Suppressor macrophage (primary cell): ENCODE measurements at places on chromosomes 6 and 20.

DNA sequence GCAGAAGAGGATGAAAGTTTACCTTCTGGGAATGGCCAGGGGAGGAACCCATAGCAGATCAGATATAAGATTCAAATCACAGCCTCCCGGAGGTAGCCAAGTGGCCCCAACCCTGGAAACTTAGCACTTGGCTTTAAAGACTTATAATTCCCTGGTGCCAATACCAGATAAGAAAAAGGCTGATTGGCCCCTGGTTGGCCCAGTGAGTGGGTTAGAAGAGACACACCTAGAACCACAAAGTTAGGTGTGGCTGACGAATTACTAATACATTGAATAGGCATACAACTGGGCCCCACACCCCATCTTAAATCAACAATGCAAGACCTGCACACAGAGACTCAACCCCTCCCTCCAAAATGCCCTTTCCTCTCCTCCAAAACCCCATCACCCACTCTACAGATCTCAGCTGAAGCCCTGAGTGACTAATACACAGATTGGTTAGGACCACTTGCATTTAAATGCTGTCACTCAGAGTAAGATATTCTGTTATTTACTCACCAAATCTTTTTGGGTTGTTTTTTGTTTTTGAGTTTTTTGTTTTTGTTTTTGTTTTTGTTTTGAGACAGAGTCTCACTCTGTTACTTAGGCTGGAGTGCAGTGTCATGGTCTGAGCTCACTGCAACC, 315.4 kb upstream of the JARID2 start:
- no peak for DNase-seq

GRCh38 chr6:69867639-69867976, 1.3 kb downstream of the COL19A1 start:
- DNase-seq = no peak

DNA sequence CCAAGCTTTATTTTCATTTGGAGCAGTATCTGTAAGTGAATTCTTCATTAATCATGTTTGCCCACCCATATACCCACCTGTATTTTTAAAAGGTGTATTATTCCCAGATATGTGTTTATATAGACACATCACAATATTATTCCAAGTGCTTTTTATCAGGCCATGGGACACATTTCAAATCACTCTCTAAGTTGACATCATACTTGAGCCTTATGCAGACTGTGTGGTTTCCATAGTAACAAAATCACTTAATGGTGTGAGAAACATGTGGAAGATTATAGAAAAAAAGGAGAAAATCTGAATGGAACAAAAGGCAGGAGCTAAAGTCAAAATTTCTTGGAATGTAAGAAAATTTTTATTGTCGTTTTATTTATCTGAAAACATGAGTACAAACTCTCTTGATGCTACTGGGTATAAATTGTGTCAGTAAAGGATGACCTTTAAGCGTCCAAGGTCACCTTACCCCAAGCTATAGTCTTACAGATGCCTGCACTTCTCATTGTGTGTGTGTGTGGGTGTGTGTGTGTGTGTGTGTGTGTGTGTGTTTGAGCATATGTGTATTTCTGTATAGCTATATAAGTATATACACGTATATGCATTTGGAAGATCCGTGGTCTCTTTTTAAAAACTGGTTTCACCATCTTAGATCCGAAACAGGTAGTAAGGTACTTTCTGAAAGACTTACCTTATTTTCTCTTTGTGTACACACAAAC, 79.8 kb upstream of the CCN6 start:
- peak; percentile 59 for DNase-seq

DNA sequence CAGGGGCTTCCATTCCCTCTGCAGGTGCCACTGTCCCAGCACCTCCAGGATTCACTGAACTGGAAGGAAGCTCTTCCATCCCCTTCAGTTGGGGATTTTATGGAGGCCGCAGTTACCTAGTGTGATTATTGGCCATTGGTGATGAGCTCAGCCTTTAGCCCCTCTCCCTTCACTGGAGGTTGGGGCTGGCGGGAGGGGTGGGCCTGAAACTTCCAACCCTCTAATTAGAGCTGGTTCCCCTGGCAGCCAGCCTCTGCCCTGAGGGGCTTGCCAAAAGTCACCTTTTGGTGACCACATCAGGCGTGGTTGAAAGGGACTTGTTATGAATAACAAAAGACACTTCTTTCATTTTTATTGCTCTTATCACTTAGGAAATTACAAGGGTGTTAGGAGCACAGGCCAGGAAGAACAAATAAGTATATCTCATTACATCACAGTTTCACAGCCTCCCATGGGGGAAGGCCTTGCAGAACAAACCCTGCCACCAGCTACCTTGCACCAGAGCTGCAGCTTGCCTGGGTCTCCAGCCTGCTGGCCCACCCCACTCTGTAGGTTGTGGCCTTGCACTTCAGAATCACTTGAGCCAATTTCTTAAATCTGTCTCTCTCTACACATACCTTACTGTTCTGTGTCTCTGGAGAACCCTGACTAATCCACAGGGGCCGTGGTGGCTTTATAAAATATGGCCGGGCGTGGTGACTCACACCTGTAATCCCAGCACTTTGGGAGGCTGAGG, 5.0 kb downstream of the PYGB start:
- DNase-seq = no peak

- peak; percentile 32 for DNase-seq
Measured at GRCh38 chr6:159125951-159126352, 43.2 kb upstream of the FNDC1 start.

DNA sequence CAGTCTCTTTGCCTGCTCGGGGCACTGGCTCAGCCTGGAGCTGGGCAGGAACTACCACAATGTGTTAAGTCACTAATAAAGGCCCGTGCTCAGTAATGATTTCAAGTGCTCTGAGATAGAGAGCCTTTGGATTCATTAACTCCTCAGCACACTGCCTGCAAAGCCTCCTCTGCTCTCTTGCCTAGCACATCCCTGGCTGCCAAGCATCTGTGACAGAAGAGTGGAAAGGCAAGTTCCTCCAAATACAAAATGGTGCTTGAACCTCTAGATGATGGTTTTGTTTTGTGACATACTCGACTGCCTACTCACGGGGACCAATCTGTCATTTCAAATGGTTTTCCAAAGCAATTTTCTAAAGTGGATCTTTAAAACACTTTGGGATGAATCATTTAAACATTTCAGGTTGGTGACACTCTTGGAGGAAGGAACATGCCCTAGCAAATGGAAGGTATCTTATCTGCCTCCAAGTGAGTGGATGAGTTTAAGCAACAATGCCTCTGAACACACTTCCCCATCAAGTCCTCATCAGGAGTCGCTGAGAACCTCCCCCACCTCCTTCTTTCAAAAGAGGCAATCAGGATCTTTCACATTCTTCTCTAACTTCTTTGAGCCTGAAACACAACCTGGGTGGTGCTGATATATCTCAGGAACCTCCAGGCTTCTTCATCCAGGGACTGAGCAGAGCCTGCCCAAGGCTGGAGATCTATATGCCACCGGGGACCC, 35.8 kb downstream of the METTL24 start:
- peak; percentile 62 for DNase-seq

GRCh38 chr6:137518386-137518983, 24.3 kb upstream of the OLIG3 start:
- no peak for DNase-seq

DNA sequence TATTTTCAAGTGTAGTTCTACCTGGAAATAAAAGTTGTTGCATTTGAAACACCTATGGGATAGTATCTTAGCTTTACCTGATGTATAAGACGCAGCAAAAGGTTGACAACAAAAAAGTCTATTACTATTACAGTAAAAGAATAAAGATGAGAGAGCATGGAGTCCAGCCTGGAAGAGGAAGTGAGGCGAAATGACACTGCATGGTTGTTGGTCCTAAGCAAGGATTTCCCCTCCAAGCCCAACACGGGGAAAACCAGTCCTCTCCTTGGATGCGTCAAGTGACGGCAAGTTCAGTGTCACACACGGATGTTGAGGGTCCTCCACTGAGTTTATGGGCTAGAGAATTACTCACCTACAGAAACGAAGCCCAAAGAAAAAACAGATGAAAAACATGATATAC, 51.7 kb downstream of the COL11A2 start:
- peak; percentile 38 for DNase-seq

DNA sequence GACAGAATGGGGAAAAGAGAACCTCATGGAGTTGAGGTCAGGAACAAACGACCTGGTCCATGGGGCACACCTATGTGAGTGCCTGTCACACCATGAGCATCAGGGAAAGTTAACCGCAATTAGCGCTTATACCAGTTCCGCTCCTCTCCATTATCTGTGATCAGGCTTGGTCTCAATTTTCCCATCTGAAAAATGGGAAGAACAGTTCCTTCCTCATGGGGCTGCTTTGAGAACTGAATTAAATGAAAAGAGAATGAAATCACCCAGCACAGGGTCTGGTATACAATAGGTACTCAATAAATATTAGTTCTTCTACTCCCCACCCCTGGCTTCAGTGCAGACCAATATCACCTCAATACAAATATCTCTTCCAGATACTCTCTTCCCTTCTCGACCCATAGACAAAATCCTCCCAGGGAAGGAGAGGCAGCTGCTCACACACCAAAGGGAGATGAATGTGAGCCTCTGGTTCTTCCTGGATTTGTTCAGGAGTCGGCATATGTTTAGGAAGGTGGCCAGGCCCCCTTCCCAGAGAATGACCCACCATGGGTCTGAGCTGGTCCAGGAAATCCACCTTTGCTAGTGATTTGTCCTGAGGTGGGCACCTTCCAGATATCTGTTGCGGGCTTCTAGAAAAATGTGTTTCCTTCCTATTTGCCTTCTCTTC, 2.4 kb upstream of the PTGIS start:
- no peak for DNase-seq

DNA sequence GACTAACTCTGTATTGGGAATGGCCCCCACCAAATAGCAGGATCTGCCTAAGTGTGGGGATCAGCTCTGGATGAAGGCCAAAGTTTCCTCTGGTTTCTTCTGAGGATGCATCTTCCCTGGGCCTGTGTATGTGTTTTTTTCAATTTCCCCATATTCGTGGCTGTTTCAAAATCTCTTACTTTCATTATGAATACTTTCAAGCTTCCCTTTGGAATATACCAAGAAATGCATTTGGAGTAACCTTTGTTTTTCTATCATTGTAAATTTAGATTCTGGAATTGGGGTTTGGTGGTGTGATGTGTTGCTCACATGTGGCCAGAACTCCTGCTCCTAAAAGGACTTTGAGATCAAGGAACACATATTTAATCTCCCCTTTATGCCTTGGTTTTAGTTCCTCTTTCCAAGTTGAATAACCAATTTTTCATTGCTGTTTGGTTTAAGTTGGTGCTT, 8.4 kb downstream of the ENTPD6 start:
- DNase-seq = peak; percentile 79

DNA sequence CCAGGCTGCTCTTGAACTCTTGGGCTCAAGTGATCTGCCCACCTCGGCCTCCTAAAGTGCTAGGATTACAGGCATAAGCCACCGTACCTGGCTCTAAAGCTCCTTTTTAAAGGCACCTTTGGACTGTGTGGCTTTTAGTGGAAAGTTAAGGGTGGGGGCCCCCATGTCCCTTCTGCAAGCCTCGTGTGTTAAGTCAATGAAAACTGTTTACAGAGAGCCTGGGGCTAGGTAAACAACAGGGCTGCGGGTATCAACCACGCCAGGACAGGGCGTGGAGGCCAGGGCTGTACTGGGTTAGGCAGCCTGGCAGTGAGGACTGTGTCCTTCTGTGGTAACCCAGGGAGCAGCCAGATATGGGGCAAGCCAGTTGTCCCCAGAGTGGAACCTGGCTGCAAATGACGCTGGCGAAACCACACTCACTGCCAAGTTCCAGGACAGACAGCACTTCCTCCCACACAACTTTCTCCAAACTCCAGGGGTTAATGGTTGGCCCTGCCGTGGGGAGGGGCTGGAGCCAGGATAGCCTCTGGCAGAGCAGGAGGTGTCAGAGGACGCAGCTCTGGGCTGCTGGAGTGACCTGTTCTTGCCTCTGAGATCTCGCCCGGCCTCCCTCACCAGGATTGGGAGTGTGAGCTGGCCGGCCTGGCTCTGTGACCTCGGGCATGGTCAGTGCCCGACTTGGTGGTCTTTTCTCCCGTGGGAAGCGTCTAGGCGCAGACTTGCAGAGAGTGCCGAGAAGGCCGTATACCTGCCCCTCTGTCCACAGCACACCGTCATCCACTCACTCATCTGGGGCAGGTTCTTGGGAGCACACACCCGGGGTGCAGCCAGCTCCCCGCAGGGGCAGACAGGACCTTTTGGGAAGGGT, 3.2 kb downstream of the SLC17A9 start:
- no peak for DNase-seq

- peak; percentile 98 for DNase-seq
Measured at GRCh38 chr20:33993576-33994221, at the start of gene RALY. RALY (plus strand) TSS chr20:33993911; CDS start chr20:34072075, 78,164 bp downstream.

DNA sequence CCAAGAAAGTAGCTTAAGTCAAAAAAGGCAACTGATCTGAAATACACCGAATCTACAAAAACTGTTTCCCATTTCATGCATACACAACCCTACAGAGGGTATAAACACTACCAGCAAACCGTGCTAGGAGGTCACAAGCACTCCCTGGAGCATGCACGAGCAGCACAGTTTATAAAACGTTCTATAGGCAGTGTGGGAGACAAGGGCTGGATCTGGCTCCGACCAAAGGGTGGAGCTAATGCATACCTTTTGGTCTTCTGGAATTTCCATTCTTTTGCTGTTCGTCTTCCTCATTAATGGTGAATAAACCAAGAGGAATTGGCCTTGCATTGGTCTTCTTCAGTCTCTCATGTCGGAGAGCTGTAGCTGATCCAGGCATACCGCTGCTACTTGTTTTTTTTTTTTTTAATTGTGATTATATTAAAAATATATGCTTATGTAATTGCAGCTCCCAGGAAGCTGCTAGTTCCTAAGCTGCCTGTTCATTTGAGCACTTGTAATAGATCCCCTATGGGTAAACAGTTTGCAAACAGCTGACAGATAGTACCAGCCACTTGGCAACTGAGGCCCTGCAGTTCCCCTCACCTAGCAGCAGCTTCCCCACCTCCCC, 24.5 kb downstream of the MAP7 start:
- no peak for DNase-seq

DNA sequence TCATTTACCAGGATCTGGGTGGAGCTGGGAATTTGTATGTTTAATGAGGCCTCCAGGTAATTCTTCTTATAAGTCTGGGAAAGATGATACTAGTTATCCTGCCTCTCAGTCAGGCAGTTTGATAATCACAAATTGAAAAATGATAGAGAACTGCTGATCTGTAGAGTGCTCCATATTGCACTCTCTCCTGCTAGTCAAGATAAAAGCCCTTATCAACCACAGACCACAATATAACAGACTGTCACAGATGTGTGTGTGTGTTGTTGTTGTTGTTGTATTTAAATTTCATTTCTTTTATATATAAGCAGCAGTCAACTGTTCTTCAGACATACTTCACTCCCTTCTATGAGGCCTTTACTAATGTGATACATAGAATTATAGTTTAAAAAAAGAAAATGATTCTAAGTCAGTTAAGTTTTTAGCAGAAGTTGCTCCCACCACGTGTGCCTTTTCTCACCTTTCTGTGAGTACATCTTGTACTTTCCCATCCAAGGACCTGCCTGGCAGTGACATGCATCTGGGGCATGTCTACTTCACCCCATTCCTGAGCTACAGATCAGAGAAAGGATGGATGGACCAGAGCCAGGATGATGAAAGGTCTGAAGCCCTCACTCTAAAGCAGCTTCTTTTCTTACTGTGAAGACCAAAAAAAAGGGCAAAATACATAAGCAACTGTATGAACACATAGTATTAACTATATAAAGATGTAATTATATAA, 29.8 kb downstream of the TENT5A start:
- DNase-seq = no peak
